ENCODE measurements at places on chromosomes 16 and 17. TPM values are rescaled to one million over a fixed set of nuclear protein-coding genes. Genes with fewer than 3 reads are reported as not detected.

CD300LF gene
- total RNA-seq: not detected

TSNAXIP1 gene
- total RNA-seq: 0.12 TPM

SLC5A10 gene
- not detected for total RNA-seq

AATK gene
- total RNA-seq: 0.26 TPM

TEX14 gene
- 0.28 TPM for total RNA-seq

TPPP3 gene
- total RNA-seq: not detected

TM4SF5 gene
- not detected for total RNA-seq

TRAF7 gene
- 59.5 TPM for total RNA-seq
